Activated T-helper 1 cell treated with anti-CD3 and anti-CD28 coated beads, Interleukin-12 subunit alpha, Interleukin-12 subunit beta, Interleukin-2, Interleukin-4 antibody, amounts not matched to agents 30 ng/mL and 10 ng/mL and 1 ng/mL, durations not matched to agents 14 hours and 24 hours and 36 hours (primary cell): ENCODE measurements at places on chromosomes 1 and 21.

GRCh38 chr21:45713613-45714012 is 70.1 kb downstream of the PCBP3 start:
- no peak for DNase-seq

DNA sequence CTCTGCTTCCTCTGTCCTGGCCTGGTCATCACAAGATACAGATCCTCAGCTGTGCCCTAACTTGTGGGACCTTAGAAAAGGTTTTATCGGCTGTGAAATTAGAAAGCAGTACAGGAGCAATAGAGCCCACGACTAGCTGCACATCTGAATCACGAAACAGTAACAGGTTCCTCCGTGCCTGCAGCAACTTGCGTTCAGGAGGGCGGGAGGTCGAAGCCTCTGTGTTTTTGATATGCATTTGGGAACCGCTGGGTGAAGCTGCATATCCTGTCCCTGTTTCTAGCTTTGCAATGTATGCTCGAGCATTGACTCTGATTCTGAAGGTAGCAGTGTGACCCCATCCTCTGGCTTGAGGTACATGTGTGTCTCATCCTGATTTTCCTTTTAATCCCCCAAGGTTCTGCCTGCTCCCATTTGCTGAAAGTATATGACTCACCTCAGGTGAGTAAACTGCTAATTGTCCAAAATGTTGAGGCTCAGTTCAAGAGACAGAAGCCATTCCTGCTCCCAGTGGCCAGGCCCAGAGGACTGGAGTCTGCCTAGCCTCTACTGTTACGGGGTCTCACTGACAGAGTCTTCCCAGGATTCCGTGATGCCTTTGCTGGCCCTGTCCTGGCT is 44.3 kb downstream of the SCCPDH start:
- DNase-seq: no peak

DNA sequence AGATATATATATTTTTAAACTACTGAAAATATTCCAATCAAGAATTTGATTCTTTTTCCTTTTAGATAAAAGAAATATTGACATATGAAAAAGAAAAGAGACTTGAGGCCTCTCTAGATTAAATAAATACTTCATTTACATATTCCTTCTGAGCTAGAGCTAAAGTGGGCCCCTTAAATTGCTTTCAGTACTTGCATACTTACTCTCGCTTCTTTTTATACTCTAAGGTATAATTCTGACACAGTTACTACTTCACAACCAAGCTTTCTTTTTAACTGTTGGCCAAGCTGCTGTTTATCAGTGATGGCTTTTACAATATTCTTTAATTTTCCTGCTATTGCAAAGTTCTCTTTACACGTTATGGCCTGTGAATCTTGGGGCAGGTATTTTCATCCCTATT is 24.6 kb downstream of the EXTL2 start:
- DNase-seq: no peak

DNA sequence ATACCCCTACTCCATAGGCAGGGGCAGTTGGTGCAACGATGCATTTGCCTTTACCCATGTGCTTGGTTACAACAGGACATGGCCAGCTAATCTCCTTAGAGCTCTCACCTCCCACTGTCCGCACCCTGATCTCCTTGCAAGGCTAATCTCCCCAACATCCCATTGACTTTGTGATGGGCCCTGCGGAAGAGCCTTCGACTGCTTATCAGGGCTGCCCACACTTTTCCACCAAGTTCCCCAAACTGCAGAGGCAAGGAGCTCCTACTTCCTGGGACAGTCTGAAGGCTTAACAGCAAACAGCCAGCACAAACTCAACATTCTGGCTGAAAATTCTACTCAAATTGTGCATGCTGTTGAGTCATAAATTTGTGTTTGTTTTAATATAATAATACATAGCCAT is 36.0 kb downstream of the C1orf94 start:
- no peak for DNase-seq

DNA sequence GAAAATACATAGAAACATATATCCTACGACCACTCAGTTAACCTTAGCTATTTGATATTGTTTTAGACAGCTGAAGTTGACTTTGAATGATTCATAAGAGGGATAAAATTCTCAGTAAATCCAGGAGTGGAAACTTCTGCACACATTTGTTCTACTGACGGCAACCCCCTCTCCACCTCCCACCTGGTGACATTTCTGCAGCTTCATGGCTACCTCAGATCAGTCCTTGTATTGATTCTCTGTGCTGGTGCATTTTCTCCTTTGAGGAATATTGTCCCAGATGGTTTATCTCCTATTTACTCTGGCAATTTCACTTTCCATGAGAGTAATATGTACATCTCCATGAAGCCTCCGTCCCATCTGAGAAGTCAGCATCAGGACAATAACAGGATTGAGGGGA is 57.7 kb upstream of the COA6 start:
- no peak for DNase-seq

GRCh38 chr1:6507037-6507428 is 15.6 kb upstream of the PLEKHG5 start:
- DNase-seq: no peak

- no peak for DNase-seq
Observed at GRCh38 chr1:57296726-57297250, 127.1 kb downstream of the DAB1 start.

- no peak for DNase-seq
Observed at GRCh38 chr1:213397638-213398037, 346.6 kb downstream of the RPS6KC1 start.

- DNase-seq: no peak
Observed at GRCh38 chr1:180185281-180185680, 30.6 kb downstream of the QSOX1 start.

GRCh38 chr1:53981220-53981619 is 35.1 kb downstream of the LRRC42 start:
- no peak for DNase-seq

- DNase-seq: no peak
Observed at GRCh38 chr1:44050261-44050660, 19.0 kb upstream of the SLC6A9 start.

- no peak for DNase-seq
Observed at GRCh38 chr1:6601923-6602668, 573 bp downstream of the KLHL21 start.

GRCh38 chr1:11198851-11199594 is 9.9 kb downstream of the ANGPTL7 start:
- no peak for DNase-seq
